Inflammatory macrophage treated with lipopolysaccharide for 1 hour (primary cell): ENCODE measurements at places on chromosomes 13 and 19.

DNA sequence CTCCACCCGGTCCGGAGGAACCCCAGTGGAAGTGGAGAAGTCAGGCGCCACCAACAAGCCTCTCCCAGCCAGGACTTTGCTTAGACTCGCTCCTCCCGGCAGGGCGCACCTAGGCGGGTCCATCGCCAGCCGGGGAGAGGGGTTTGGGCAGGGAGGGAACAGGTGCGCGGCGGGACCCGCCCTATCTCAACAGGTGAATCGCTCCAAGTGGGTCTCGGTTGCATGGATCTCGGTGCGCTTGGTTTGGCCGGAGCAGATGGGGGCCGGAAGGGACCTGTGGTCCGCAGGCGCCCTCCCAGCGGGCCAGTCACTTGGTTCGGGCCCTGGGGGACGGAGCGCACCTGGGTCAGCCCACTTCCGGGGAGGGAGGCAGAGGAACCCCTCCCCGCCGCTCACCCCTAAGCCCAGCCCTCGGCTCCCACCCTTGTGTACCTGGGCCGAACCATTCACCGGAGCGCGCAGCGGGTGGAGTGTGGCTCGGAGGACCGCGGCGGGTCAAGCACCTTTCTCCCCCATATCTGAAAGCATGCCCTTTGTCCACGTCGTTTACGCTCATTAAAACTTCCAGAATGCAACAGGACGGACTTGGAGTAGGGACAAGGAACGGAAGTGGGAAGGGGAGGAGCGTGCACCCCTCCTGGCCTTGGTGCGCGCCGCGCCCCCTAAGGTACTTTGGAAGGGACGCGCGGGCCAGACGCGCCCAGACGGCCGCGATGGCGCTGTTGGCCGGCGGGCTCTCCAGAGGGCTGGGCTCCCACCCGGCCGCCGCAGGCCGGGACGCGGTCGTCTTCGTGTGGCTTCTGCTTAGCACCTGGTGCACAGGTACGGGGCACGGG lies at the start of gene LSR:
Gene LSR (plus strand): TSS at position 693 of the 836 bp plus-strand sequence. CDS start 21 bp downstream, at position 714.
- DNase-seq, result no peak

DNA sequence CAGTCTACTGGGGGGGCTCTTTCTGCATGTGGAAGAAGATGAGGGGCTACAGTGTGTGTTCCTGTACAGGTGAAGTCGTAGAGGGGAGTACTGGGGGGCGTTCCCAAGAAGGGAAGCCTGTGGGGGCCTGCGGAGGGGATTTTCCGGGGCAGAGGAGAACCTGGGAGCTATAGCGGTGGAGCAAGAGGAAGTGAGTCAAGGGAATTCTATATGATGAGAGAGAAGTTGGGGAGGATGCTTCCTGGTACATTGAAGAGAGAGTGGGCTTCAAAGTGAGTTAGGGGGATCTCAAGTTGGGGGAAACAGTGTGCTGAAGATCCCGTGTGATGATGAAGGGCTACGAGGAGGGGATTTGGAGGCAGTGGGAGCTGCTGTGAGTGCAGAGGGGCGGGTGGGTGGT lies 1.9 kb upstream of the CACNG8 start:
- DNase-seq, result no peak

GRCh38 chr13:42384265-42384664 lies 112.3 kb downstream of the AKAP11 start:
- DNase-seq, result no peak

- no peak for DNase-seq
Measured at GRCh38 chr19:53057904-53058580, 13.5 kb downstream of the ERVV-2 start.

DNA sequence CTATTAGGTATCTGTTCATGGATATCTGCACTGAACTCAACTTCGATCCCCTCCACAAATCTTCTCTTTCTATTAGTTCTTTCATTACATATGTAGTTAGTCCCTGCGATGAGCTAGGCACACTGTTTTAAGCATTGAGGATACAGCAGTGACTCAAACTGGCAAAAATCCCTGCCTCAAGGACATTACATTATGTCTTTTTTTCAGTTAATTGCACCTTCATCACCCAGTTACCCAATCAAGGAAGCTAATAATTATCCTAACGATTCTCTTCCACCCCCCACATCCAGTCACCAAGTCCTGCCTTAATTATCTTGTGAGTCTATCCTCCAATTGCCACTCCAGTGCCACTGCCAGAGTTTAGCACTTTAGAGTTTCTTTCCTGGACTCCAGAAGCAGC lies 89.3 kb downstream of the C13orf42 start:
- no peak for DNase-seq

DNA sequence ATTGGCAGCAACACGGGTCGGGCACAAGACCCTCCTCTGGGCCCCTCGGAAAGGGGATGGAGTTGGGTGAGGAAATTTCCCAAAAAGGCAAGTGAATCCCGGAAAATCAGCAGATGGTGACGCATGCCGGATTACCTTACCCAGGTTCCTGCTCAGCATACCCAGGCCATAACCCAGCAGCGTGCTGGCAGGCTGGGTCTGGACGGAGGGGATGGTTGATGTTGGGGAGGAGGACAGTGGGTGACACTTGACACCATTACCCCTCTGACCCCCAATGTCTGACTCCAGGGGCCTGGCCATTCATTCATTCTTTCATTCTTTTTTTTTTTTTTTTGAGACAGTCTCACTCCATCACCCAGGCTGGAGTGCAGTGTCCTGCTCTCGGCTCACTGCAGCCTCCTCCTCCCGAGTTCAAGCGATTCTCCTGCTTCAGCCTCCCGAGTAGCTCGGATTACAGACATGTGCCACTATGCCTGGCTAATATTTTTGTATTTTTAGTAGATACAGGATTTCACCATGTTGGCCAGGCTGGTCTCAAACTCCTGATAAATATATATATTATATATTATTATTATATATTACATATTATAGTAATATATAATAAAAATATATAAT lies 799 bp downstream of the PVR start:
- DNase-seq, result peak; percentile 51

- DNase-seq, result no peak
Measured at GRCh38 chr13:23201870-23202269, 21.1 kb downstream of the SGCG start.

GRCh38 chr13:46628622-46629365 lies 75.8 kb downstream of the LRCH1 start:
- no peak for DNase-seq
